ENCODE measurements at places on chromosomes 7 and 10.
A peak's percentile ranks its signal among the peaks of the same experiment; 100 is the strongest.

GRCh38 chr7:143043391-143043790 lies 8.8 kb upstream of the OR6V1 start:
- DNase-seq, result no peak

- no peak for DNase-seq
These were observed 166.9 kb downstream of the CUX1 start for GRCh38 chr7:101984133-101984879.

GRCh38 chr10:17190602-17191001 lies 10.9 kb downstream of the TRDMT1 start:
- DNase-seq, result no peak

GRCh38 chr10:101284744-101285463 lies 55.6 kb upstream of the LBX1 start:
- DNase-seq, result no peak

GRCh38 chr10:59865101-59865500 lies 41.3 kb downstream of the CCDC6 start:
- no peak for DNase-seq

DNA sequence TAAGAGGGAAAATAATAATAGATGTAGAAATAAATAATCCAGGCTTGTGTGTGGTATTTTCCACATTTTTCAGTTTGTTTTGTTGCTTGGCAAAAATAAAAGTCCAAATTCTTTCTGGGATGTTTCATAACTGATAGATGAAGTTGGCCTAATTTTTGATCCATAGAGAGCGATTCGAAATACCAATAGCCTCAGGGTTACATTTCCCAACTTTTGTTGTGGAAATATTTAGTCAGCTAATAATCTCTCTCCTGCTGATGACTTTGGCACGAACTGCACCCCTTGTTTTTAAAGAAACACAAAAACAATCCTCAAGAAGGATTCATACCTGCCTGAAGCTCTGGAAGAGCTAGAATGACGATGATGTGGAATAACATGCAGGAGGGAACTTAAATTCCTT lies 483.2 kb downstream of the ADRA2A start:
- no peak for DNase-seq

- DNase-seq, result no peak
These were observed 828.8 kb upstream of the MBL2 start for GRCh38 chr10:53601260-53601875.

- DNase-seq, result no peak
These were observed 17.9 kb upstream of the CSGALNACT2 start for GRCh38 chr10:43120116-43120928.

GRCh38 chr10:69087590-69088470 lies at the start of gene SRGN:
Gene SRGN (plus strand): TSS chr10:69088103. CDS start chr10:69088158, 55 bp downstream.
- no peak for DNase-seq

DNA sequence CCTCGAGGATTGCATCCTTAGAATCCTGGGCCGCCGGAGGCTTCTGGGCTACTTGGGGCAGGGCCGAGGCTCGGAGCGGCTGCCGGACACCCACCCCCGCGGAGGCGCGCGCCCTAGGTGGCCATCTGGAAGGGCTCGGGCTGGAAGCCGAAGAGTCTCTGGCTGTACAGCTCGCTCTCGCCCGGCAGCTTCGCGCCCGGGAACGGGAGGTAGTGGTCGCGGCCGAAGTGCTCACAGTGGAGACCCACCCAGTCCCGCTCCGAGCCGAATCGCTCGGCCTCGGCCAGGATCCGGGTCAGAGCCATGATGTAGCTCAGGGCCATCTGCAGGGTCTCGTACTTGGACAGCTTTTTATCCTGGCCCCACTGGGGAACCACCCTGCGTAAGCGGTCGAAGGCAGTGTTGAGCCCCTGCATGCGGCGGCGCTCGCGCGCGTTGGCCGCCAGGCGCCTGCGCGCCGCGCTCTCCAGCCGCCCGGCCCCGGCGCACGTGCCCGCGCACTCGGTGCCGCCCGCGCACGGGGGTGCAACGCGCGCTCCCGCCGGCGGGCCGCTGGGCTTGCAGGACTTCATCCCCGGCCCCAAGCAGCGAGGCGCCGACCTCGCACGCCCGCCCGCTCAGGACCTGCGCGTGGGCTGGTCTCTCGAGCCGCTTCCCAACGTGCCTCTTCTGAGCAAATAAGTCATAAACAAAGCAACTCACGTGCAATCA lies 652 bp downstream of the ATOH7 start:
- peak; percentile 83 for DNase-seq

- DNase-seq, result no peak
These were observed 17.2 kb upstream of the FGFR2 start for GRCh38 chr10:121615435-121615793.

DNA sequence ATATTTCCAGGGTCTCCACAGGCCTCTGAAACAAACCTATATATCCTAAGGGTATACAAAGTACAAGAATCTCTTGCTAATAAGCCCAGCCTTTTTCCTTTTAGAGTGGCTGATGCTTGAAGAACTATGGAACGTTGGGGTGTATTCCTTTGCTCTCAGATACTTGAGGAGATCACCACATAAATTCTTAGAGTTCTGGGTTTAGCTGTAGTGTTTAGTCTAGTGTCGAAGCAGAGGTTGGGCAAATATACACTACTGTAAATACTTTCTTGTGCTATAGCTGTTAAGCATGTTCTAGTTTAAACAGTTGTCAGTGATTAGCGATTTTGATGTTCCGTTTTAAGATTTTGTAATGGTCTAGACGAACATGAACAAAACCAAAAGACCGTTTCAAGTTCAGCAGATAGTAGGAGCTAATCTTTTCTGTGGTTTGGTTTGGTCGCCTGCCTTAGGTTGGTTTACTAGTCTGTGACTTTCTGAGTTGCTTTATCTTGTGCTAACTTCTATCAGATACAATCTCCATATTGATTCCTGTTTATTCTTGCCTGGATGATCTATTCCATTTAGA lies 229.6 kb downstream of the NSUN6 start:
- DNase-seq, result no peak

DNA sequence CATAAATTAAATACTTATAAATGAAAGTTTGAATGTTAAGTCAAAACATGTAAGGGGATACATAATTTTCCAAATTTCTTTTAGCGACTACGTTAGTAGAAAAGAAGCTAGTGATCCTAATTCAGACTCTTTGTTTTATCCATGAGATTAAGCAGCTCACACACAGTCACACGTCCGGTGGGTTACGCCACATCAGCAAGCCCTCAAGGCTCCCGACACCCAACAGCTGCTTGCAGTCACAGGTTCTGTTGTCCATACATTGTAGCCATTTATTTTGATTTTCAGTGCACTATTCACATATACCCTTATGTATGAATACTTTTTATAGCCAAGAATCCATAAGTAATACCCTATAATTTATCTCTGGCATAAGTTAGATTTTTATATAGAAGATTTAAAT lies 39.5 kb downstream of the XRCC2 start:
- no peak for DNase-seq

DNA sequence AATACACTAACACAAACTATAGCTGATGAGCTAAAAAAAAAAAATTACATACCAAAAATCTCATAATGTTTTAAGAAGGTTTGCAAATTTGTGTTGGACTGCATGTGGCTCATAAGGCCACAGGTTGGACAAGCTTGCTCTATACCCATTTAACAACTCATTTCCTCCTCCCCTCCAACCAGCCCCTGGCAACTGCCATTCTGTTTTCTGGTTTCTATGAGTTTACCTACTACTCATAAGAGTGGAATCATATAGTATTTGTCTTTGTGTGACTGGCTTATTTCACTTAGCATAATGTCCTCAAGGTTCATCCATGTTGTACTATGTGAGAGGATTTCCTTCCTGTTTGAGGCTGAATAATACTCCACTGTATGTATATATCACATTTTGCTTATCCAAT lies 100.4 kb upstream of the ARHGAP21 start:
- DNase-seq, result no peak

DNA sequence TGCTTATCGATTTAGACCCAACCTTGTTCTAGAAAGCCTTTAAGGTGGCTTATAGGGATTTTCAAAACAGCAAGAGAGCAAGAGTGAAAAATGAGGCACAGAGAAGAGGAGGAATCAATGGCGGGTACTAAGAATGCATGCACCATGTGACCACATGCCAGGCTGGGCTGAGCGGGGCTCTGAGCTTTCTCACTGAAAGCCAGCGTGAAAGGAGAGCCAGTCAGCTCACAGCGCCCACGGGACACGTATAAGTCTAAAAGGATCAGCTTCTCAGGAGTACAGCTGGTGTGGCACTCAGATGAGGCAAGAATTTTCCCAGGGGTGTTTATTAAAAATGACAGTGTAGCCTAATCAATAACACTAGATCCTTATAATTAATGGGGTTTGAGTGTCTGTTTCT lies 114.3 kb downstream of the SLIT1 start:
- no peak for DNase-seq

DNA sequence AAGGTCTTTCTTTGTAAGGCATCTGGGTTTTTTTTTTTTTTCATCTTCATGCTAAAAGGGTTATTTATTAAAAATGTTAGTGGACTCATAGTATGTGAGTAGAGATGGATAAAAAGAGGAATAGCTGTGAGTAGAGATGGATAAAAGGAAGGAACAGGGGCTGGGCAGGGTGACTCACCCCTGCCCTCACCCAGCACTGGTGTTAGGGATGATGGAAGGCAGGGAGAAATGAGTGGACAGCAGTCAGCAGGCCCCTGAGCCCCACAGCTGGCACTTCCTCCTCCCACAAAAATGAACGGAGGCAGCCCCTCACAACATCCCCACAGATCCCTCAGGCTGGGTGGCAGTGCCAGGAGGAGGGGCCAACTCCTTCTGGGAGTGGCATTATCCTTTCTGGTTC lies 39.3 kb downstream of the ANTXRL start:
- DNase-seq, result no peak

- DNase-seq, result no peak
These were observed 36.4 kb downstream of the NRP1 start for GRCh38 chr10:33298110-33298509.

DNA sequence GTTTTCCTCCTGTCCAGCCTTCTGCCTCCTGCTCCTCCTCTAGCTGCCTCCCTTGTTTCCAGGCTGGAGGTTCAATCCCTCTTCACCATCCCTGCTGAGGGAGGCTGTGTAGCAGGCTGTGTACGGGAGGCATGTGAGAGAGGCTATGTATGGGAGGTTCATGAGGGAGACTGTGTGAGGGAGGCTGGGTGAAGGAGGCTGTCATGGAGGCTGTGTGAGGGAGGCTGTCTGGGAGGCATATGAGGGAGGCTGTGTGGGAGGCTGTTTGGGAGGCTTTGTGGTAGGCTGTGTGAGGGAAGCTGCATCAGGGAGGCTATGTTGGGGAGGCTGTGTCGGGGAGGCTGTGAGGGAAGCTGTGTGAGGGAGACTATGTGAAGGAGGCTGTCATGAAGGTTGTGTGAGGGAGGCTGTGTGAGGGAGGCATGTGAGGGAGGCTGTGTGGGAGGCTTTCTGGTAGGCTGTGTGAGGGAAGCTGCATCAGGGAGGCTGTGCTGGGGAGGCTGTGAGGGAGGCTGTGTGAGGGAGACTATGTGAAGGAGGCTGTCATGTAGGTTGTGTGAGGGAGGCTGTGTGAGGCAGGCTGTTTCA lies 123.7 kb upstream of the RNF32 start:
- no peak for DNase-seq

GRCh38 chr10:44016589-44017482 lies 368.1 kb downstream of the CXCL12 start:
- no peak for DNase-seq

- no peak for DNase-seq
These were observed 179.4 kb upstream of the PRR15 start for GRCh38 chr7:29384277-29384676.

DNA sequence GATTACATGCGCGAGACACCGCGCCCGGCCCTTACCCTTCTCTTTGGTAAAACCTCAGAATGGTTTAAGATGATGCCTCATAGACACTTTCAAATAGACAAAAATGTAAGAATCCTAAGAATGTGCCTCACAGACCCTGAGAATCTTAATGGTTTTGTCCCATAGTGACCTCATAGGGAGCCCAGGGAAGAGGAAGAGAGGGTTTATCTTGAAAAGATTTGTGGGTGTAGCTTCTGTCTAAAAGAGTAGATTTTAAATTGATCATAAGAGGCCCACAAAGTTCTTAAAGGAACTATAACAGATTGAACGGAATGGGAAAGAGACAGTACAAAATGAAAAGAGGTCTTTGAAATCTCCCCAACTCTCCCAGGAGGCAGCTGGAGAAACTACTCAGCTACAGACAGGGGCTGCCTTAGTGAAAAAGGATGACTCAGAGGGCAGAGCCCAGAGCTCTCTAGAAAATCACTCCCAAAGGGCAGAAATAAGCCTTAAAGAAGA lies 220.6 kb downstream of the ADRA2A start:
- no peak for DNase-seq

DNA sequence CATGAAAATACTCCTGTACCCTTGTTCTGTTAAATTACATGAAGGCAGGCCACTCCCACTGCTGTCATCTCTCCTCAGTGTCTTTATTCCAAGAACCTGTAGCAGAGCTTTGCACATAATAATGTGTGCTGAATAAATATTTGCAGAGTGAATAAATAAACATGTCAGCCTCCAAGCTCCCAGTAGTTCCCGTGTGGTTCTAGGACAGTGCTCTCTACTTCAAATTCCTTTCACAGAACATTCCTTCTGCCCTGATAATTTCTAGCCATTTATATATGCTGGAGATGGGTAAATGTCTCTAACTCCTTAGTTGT lies 20.3 kb upstream of the HYAL4 start:
- DNase-seq, result no peak

- no peak for DNase-seq
These were observed 171.6 kb upstream of the FOXP2 start for GRCh38 chr7:114242992-114243507.

DNA sequence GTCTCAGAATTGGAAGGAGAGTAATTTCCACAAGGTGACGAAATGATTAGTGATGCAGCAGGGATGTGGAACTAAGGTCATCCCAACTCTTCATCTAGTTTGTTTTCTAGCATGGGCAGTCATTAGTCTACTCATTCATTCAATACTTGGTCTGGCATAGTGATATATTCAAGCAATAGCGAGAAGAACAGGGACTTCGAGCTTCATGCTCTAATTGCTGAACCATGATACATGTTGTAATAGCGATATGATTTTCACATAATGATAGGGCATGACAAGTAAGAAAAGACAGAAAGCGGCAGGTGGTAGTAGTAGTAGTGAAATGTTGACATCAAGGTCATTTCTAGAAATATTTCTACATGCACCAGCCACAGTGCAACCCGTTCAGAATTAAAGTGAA lies 652.1 kb downstream of the PHTF2 start:
- no peak for DNase-seq

DNA sequence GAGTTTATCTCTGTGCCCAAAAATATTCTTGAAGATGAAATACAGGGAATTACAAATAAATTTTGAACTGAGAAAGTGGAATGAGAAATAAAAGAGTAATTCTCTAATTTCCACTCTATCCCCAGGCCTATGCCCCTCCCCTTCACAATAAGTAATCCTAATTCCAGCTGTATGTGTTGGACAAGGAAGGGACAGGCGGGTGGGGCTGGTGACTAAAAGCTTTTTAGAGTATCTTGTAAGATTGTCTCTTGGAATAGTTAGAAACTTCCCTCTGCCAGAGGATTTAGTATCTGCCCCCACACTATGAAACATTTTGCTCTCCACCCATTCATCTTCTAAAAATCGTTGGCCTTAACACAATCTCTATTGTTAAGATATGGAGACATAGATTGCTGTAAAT lies 199.2 kb downstream of the MBL2 start:
- DNase-seq, result no peak
